Chondrocyte (in vitro differentiated cells): ENCODE measurements at places on chromosomes 7 and 10.

GRCh38 chr10:97781618-97782331, 10.0 kb upstream of the SFRP5 start:
- no peak for DNase-seq

- DNase-seq: no peak
These were observed 112.6 kb downstream of the PTPRZ1 start for GRCh38 chr7:121985476-121986030.

DNA sequence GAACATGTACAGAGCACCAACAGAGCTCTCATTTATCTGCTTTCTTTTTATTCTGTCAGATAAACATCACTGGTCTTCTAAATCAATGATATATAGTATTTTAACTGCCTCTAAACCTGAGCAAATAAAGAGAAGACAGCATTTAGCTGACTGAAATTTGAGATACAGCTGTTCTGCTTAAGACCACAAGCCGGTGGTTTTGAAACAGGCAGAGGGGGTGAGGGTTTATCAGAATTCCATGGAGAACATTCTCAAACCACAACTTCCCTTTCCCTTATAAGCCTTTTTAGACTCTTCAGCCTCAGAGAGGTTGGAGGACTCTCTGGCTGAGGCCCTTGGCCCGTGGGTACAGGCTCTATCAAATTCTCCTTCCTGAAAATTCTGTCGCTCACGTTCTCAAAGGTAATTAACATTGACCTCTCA, 87.4 kb upstream of the RSU1 start:
- DNase-seq: no peak

DNA sequence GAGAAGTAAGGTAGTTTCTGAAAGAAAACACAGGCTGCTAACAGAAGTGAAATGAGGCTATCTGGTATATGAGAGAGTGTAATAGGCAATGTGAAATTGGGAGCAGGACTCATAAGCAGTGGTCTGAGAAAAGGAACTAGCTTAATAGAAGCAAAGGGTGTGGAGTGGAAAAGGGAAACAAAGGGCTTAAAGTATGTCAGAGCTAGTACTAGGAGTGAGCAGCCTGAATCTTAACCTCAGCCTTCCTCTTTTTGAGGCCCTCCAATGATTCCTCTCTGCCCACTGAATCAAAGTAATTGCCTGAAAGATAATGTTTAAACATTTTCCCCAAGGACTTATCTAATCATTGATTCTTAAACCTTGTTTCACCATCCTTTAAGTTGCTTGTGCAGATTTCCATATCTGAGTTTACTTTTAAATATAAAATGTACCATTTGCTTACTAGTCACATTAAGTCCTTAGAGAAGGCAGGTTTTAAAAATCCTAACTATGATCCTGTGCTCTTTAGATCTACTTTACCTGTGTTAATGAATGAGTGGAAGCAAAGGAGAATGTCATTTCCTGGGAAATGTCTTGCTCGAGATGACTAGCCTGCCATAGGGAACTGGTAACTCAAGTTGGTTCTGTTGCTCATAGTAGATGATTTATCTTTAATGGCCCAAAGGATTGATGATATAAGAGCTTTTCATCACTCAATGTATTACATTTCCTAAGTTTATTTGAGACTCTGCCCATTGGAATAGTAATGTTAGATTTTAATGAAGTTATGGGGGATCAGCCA, 155.0 kb downstream of the SKAP2 start:
- DNase-seq: no peak

- DNase-seq: no peak
These were observed 274.6 kb upstream of the ZNF32 start for GRCh38 chr10:43923328-43923727.

DNA sequence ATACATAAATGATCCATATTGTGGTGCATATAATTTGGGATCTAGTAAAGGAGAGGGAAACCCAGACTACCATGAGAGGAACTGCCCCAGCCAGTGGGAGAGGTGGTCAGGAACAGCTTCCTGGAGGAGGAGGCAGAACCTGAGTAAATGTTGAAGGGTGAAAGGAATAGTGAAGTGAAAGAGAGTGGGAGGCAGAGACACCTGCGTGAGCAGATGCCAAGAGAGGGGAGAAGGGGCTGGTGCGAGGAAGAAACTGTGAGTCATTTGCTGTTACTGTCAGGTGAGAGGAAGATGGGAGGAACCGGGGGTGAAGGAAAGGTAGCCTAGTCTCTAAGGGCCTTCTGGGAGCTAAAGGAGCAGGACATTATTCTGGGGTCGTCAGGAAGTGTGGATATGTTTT, 294.8 kb downstream of the GRID1 start:
- no peak for DNase-seq

DNA sequence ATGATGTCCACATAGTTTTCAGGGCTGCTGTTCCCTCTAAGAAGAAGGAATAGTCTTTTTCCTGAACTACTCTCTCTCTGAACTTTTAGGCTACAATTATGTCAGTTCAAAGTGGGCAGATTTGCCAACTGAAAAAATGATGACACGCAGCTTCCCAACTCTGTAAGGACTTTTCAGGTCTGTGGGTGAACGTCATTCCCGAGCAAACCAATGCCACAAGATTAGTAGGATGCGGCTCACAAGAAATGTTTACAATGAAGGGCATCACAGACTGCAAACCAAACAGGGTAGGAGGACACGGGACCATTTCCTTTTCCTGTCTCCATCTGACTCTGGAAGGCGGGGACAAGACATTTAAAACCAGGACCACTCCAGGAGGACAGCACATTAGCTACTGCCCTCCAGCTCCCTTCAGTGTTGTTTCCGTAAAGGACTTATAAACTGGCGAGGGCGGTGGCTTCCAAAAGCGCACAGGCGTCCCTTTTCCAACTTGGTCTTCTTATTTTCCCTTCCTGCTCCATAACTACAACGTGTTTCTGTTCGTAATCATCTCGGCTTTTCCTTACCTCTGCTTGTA, 539 bp upstream of the MKLN1 start:
- no peak for DNase-seq

DNA sequence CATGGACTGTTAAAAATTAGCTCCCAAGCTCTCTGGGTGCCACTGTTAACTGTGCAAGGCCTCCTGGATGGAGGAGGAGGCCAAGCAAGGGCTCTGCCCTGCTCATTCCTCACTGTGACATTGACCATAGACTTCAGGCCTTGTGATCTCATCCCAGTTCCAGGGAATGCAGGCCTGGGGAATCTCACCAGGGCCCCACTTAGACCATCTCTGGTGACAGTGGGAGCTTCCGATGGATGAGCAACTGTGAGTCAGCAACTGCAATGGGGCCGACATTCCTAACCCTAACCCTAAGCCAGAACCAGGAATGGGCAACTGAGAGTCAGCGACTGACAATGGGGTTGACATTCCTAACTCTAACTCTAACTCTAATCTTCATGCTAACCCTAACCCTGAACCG, 50.4 kb upstream of the MSMB start:
- no peak for DNase-seq

- DNase-seq: no peak
These were observed 25.1 kb downstream of the SGPL1 start for GRCh38 chr10:70840836-70841235.

- no peak for DNase-seq
These were observed 135.2 kb downstream of the CUX1 start for GRCh38 chr7:101952355-101953247.

DNA sequence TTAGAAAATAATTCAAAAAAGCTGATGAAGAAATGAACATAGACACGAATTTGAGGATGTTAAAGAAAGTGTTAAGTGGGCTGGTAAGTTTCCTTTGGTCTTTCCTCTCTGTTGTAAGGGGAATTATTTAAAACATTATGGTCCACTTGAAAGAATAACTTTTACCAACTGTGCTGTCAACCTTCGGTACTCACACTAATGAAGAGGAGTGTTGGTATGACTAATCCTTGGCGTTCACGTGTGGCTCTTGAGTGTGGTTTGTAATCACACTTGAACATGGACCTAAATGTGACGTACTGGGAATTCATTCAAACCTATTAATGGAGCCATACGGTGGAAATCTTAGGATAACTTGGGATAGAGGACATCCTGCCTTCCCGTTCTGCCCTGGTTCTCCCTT, 41.3 kb downstream of the TBXAS1 start:
- DNase-seq: no peak
